ENCODE measurements at places on chromosomes 1 and 21. TPM values are rescaled to one million over a fixed set of nuclear protein-coding genes. Genes with fewer than 3 reads are reported as not detected.

OPRD1 gene
- 0.07 TPM for total RNA-seq

HSD3B1 gene
- 62.4 TPM for total RNA-seq

NDUFS2 gene
- 103 TPM for total RNA-seq

CRABP2 gene
- 93.5 TPM for total RNA-seq

MRPS14 gene
- total RNA-seq, result 26.5 TPM

F13B gene
- total RNA-seq, result 11.3 TPM

DCDC2B gene
- not detected for total RNA-seq

VPS26C gene
- total RNA-seq, result 75.8 TPM

KCNQ4 gene
- total RNA-seq, result not detected

OR10Z1 gene
- total RNA-seq, result not detected

KCNE1 gene
- 1.1 TPM for total RNA-seq

OR2T35 gene
- not detected for total RNA-seq

ACOT11 gene
- total RNA-seq, result 6.7 TPM

SIK1 gene
- total RNA-seq, result 22.8 TPM

CA6 gene
- total RNA-seq, result not detected

FMO2 gene
- 0.70 TPM for total RNA-seq

PLPPR4 gene
- total RNA-seq, result 1.5 TPM

KIF26B gene
- 19.8 TPM for total RNA-seq

LDLRAP1 gene
- 20.5 TPM for total RNA-seq

TNFRSF9 gene
- total RNA-seq, result 1.2 TPM

RNU1-4 gene
- under 0.01 TPM for total RNA-seq

PGLYRP4 gene
- total RNA-seq, result not detected

FH gene
- 96.7 TPM for total RNA-seq

HOOK1 gene
- total RNA-seq, result 36.8 TPM

FCRL4 gene
- not detected for total RNA-seq

ACTN2 gene
- total RNA-seq, result not detected

CYB5RL gene
- total RNA-seq, result 3.4 TPM

CNR2 gene
- not detected for total RNA-seq

WNT2B gene
- total RNA-seq, result 2.7 TPM

TMPRSS2 gene
- total RNA-seq, result 113 TPM

KCNA3 gene
- 0.43 TPM for total RNA-seq

TRAF3IP3 gene
- total RNA-seq, result 0.20 TPM

AXDND1 gene
- not detected for total RNA-seq

OR2M3 gene
- total RNA-seq, result not detected

NLRP3 gene
- total RNA-seq, result 0.20 TPM

ROR1 gene
- total RNA-seq, result 28.3 TPM

DNASE2B gene
- total RNA-seq, result 0.68 TPM

OR10J4 gene
- not detected for total RNA-seq

FAM151A gene
- 9.8 TPM for total RNA-seq

MPZ gene
- 0.80 TPM for total RNA-seq

SEC16B gene
- 8.5 TPM for total RNA-seq

FALEC gene
- not detected for total RNA-seq

IGSF5 gene
- 0.56 TPM for total RNA-seq

FGR gene
- total RNA-seq, result 0.28 TPM

PDC gene
- not detected for total RNA-seq

NHLH1 gene
- total RNA-seq, result 0.13 TPM

MYCBP gene
- total RNA-seq, result 20.5 TPM

PLA2G2D gene
- not detected for total RNA-seq
